NCI-H2029 treated with DMSO at 0.1 percent for 48 hours (cell line): ENCODE measurements at places on chromosomes 4 and X.

GRCh38 chrX:24902806-24903205 is 113.0 kb downstream of the ARX start:
- DNase-seq, result no peak

DNA sequence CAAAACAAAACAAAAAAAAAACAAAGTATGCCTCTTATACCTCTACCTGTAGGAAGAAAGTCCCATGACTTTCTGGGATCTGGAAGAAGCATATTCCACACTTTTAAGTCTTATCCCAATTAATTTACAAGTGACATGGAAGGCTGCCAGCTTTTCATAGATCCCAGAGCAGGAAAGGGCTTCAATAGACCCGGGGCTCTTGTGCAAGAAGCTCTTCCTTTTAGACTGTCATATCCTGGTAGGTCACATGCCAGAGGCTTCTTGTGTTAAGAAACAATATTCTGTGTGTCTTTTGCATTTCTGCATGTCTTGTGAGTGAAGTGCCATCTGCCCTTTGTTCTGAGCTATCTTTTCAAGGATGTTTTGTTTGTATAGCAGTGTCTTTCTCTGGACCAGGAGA is 84.4 kb upstream of the PHOX2B start:
- DNase-seq, result no peak

DNA sequence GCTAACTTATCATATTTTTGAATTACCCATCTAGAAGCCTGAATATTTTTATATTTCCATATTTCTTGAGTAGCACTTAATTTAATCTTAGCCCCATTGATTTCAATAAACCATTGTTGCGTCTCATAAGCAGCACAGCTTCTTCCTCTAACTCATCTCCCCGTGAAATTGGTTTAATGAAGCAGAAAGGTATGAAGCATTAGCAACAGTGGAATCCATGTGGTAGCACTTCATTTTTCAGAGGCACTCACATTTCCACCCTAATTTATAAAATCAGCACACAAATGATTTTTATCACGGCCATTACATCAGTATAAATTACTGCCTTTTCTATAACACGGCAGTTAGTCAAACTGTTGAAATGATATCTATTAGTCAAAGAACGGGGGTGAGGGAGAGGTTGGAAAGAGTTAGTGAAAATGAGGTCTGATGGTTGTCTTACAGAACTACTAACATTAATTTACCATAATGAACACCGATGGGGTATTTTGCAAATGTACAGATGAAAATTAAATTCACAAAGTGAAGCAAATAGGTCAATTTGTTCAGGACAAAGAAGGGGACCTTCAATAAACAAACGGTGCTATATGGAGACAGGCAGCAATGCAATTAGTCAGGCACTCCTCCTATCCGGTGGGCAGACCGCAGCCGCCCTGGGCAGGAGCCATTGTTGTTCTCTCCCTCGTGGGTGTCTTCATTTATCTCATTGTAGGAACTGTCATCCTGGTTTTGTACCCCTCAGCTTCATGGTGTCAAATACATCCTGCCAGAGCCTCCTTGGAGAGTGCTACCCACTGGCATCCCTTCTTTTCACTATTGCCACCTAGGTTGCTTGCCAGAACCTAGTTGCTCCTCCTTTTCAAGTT is 205.7 kb downstream of the SOX3 start:
- no peak for DNase-seq

DNA sequence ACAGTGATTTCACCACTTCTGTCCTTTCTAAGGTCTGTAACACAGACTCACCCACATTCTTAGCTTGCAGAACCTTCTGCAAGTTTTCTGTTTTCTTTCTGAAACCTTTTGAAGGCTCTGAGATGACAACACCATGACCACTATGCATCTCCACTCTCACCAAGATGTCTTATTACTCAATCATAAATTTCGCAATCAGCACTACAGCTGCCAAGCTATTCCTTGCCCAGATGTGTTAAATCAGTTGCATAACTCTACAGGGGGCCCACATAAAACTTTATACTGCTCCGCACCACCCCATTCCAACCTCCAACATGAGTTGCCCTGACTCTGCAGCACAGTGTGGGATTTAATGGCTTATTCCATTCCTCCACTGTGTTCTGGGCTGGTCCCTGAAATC is 229.9 kb downstream of the COL25A1 start:
- DNase-seq, result no peak

GRCh38 chr4:156966836-156967235 is 4.8 kb downstream of the PDGFC start:
- no peak for DNase-seq

DNA sequence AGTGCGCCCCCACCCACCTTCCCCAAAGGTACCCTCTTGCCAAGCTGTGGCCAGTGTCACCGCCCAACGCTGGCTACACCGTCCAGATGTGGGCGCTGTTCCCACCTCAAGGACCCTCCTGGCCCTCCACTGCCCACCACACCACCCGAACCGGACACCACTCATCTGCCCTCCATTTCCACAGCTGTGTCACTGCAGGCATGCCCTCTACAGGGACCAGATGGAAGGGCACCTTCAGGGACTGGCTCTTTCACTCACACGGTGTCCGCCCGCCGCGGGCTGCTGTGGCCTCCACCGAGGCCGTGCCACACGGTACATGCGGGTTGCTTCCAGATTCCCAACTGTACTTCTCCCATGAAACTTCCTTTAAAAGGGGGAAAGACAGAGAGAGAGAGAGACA is 87.7 kb downstream of the FAM53A start:
- DNase-seq, result no peak

DNA sequence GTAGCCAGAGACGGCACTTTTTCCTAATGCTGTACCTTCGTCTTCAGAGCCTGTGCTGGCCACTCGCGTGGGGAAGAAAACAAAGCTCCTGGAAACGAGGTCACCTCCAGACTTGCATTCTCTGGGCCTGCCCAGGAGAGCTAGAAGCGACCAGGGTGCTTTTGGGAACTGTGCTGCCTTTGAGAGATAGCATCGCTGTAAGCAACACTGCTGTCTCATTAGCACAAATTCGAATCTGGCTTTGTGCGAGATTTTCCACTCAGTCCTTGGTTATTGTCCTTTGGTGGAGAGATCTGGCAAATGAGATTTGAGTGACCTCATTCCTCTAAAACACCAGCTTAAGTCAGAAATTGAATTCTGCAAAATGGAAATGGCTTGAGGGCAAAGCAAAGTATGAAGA is 66.1 kb upstream of the TLR3 start:
- no peak for DNase-seq

GRCh38 chr4:24003926-24004325 is 114.1 kb upstream of the PPARGC1A start:
- DNase-seq, result no peak

DNA sequence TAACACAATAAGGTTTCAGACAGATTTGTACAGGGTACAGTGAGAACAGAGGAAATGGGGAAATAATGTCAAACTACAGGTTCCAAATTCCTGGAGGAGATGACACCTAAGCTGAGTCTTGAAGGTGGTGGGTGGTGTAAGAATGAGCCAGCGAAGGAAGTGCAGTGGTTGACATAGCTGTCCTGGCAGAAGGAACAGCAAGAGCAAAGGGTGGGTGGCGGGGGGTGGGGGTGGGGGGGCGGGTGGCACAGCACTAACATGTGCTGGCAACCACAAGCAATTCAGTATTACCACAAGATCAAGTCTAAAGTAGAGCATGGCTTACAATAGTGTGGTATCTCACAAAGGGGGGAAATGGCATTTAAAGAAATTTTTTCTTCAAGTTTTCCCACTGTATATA is 13.1 kb upstream of the G3BP2 start:
- DNase-seq, result no peak

DNA sequence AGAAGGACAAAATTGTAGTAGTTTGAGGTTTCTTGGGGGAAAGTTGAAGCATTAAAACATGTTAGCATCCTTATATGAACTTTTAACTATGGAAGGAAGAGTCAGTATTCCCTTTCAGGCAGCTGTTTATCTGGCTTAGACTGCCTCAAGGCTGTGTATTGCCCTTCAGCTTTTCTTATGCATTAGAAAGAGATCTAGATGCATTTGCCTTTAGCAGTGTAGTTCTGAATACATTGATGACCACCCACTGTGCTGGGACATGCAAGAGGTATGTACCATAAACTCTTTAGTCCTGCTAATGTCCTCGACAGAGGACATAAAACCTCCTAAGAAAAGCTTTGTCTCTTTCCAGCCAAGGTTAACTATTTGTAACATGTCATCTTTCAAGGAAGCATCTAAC is 2.9 kb downstream of the FAM200B start:
- no peak for DNase-seq
